ENCODE measurements at places on chromosomes 13 and 19.

DNA sequence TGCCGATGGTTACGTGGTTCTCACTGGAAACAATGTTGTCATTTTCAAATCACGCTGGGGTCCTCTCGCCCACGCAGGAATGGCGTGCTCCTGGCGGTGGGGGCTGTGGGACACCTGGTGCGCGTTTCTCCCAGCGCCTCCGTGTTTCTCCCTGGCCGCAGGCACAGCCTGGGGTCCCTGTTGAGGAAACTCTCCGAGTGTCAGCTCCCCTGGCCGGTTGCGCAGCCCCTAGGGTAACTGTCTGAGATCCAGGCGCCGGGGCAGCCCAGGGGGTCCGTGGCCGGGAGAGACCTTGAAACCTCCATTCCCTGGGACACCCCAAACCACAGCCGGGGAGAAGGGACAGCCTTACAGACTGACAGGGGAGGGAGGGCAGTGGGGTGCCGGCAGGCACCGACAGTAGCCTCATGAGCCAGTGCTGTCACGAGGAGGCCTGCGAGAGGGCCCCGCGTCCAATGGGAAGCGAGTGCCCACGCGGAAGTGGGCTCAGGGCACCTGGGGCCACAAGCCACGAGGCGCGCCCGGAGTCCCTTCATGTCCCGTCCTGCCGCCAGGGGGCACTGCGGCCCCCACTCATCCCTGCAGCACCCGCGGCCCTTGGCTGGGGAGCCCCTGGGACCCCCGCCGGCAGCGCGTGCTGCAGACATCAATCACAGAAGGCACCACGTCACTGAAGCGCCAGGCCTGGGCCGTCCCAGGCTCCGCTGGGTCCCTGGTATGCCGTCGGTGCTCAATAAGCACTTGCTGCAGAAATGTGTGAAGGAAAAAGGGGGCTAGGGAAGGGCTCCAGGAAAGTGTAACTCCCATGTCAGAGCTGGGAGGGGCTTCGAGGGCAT is 9.5 kb downstream of the ADAMTSL5 start:
- peak; percentile 67 for DNase-seq

- no peak for DNase-seq
Observed at GRCh38 chr13:105721016-105721415, 814.4 kb downstream of the EFNB2 start.

DNA sequence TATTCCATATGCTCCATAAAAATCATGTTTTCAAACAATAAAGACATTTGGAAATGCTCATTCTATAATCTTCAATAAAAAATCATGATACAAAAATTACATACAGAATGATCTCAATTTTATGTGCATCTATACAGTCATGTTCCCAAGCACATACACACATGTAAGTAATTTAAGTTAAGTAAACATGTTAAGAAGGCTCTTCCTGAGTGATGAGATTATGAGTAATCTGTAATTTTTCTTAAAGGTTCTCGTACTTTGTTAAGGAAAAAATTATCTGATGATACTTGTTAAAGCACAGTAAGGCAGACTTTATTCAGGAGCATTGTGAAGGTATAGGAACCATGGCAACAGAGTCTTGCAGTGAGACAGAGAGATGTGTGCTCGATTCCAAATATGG is 30.0 kb upstream of the DLEU7 start:
- DNase-seq: no peak

GRCh38 chr19:5330307-5330720 is 10.3 kb downstream of the PTPRS start:
- DNase-seq: no peak

DNA sequence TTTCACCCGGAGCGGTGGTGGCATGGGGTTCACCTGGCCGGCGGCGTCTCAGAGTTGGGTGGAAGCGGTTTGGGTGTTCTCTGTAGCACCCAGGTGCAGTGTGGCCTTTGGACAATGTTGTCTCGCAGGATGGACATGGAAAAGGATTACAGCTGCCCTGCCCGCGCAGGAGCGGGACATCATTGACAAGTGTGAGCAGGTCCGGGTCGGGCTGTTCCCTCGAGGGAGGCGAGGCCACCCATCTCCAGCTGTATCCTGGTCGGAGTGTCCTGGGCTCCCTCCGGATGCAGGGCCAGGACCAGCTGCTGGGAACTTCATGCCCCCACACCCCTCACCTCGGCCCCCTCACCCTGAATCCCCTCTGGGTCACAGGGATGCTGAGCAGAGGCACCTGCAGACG is 7.8 kb upstream of the ZNF14 start:
- DNase-seq: no peak

- no peak for DNase-seq
Observed at GRCh38 chr13:105513448-105513847, 1022.0 kb downstream of the EFNB2 start.

DNA sequence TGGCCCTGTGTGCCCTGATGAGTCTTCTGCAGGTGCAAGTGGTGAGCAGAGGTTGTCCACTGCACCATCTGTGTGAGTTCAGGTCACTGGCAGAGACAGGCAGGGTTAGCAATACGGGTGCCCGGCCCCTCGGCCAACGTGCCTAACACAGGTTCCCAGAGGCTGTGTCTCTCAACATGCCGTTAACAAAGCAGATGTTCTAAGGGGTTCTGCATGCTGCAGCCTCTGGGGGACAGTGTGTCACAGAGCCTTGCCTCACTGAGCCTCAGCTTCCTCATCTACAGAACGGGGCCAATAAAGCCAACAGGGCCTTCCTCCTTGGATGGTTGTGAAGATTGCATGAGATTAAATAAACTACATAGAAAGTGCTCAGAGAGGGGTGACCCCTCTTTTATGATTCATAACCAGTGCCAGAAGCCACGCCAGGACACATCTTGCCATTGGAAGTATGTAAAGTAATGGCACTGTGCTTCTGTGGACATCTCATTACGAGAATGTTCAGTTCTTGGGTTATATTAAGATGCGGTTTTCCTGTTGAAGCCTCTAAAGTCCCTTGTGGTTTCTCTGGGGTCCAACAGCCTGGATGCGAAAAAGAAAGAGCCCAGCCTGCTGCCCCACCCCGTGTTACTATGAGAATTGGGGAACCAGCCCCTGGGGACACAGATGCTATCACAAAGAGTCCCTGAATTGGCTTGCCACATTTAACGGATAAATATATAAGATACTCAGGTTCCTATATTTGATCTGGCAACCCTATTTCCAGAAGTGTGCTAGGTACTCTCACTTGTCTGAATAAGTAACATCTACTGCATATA is 11.2 kb upstream of the ARHGEF18 start:
- DNase-seq: peak; percentile 56
